ENCODE measurements at places on chromosomes 1 and 21.

- no peak for DNase-seq
Measured at GRCh38 chr1:40646315-40646714, 19.2 kb downstream of the RIMS3 start.

DNA sequence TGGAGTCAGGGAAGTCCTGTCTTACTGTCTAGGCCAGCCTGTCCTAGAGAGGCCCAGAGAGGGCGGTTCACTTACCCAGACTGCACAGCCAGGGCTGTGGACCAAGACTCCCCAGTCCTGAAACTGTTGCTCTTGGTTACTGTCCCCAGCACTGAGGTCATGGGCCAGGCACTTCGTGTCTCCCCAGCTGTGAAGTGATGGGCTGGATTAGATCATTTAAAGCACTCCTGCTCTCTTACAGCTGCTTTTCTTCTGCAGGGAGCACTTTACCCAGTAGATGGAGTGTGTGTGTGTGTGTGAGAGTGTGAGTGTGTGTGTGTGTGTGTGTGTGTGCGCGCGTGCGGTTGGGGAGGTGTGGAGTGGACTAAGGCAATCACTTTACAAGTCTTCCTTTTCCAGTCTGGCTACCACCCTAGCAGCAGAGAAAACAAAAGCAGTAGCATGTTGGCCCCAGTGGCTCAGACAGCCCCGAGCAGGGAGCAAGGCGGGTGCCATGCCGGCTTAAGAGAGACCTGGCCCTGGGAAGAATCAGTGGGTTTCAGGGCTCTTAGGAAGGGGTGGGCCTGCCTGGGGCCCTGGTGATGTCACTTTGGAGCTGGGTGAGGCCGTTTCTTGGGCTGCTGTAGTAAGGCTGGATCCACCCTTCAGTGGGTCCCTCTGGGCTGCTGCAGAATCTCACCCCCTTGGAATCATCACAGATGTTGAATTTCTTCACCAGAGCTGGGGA lies 2.4 kb downstream of the SPSB1 start:
- DNase-seq: no peak

- no peak for DNase-seq
Measured at GRCh38 chr1:68723791-68724190, 226.9 kb upstream of the DEPDC1 start.

GRCh38 chr1:197774466-197775281 lies 606 bp downstream of the DENND1B start:
- DNase-seq: peak; percentile 53

DNA sequence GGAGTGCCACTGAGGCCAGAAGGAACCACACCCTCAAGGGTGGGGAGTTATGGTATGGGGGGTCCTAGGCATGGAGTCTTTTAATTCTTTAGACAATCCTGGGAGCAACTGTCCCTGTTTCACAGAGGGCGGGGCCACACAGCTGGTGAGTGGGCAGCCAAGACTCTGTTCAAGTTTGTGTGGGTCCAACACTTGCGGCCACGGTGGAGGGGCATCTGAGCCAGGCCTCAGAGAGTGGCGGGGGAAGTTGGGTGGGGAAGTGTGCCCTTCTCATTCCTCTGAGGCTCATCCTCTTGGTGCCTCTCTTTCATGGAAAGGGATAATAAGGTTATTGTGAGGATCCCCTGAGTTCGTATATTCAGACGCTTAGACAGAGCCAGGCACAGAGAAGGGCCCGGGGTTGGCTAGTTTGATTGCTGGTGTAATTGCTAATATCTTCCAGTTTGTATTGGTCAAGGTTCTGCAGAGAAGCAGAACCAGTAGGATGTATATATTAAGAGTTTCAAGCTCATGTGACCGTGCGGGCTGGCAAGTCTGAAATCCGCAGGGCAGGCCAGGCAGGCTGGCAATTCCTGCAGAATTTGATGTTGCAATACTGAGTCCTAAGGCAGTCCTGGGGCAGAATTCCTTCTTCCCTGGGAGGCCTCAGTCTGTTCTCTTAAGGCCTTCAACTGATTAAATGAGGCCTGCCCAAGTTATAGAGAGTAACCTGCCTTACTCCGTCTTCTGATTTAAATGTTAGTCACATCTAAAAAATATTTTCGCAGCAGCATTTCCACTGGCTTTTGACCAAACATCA lies 15.9 kb downstream of the PCSK9 start:
- DNase-seq: no peak

GRCh38 chr1:150575518-150576366 lies 3.7 kb downstream of the MCL1 start:
- DNase-seq: no peak

DNA sequence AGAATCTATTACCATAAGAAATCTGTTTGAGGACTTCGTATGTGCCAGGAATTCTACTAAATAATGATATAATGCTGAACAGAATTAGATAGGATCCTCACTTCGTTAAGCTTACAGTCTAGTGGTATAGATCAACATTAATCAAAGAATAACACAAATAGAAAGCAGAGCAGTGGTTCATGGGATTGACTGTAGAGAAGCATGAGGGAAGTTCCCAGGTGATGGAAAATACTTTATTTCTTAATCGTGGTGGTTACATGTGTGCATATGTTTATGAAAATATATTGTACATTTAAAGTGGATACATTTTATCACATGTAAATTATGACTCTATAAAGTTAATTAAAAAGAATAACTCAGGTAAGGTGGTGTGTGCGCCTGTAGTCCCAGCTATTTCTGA lies 110.5 kb downstream of the OSBPL9 start:
- DNase-seq: no peak

- no peak for DNase-seq
Measured at GRCh38 chr1:186420311-186420710, 40.6 kb downstream of the PDC start.

DNA sequence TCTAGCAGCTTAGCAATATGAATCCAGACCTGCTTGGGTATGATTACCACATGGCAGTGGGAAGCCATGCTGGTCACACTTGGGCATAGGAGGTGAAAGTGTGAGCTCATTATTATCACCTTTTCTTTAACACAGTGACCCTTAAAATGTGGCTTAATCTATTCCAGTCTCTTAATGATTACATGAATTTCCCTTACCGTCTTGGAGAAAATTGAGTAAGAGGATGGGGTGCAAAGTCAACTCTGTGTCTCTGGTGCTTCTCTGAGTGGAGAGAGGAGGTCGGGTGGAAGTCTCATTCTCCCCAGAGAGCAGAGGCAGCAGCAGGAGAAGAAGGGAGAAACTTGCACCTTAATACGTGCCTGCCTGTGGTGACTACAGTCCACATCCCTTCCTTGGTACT lies 91.3 kb downstream of the FGGY start:
- DNase-seq: no peak
